T-helper 17 cell (primary cell): ENCODE measurements at places on chromosomes 5 and 9. TPM values are rescaled to one million over a fixed set of nuclear protein-coding genes. Genes with fewer than 3 reads are reported as not detected.

DNA sequence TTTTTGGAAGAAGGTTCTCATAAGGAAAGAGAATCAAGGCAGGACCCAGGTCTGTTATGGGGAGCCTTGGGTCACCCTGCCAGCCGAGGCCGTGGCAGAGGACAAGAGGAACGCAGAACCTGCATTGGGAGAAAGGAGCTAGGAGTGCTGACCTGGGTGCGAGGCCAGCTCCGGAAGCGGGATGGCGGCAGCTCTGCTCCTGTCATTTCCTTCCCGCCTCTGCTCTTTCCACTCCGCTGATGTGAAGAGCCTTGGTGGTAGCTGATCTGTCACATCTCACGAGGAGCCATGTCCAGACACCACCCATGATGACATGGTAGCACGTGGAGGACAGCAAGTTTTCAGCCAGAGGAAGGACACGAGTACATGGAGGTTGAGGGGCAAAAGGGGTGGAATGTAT lies 109.5 kb upstream of the COL5A1 start:
- DNase-seq, result no peak

STKLD1 gene
- total RNA-seq, result 0.72 TPM

- no peak for DNase-seq
Measured at GRCh38 chr9:129307227-129307970, 129.3 kb upstream of the IER5L start.

SV2C gene
- total RNA-seq, result 0.02 TPM

GRCh38 chr5:117266280-117266679 lies 691.7 kb upstream of the SEMA6A start:
- no peak for DNase-seq

GRCh38 chr9:78622126-78622525 lies 325.2 kb downstream of the PSAT1 start:
- no peak for DNase-seq
